Activated CD4-positive, alpha-beta memory T cell treated with anti-CD3 and anti-CD28 coated beads for 36 hours (primary cell): ENCODE measurements at places on chromosomes 13 and 19.
A peak's percentile ranks its signal among the peaks of the same experiment; 100 is the strongest.

DNA sequence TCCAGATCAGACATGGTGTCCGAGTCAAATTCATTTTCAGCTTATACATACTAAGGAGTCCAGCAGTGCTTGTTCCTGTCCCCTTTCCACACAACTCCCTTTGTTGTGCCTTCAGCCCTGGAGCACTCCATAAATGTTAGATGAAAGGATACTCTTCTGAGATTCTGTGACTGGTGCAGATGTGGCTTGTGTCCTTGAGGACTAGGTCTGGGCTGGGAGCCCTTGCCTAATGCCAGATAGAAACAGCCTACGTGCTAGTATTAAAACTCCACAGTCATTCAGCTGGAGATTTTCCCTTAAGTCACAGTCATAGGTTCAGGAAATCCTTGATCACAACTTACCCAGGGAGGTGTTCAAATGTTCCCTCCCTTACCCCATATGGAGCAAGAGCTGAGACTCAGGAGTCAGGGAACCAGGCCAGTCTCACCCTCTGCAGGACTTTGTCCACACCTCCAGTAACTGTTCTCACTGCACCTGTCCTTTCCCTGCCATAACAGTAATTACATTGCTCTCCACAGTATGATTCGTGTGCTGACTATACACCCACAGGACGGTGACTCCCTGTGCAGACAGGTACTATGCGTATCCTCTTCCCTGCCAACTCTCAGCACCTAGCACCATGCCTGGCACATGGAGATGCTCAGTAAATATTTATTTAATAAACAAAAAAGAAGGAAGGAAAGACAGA, 15.5 kb upstream of the SERPINE3 start:
- no peak for DNase-seq

- DNase-seq = no peak
Measured at GRCh38 chr19:2140138-2140569, 11.2 kb downstream of the AP3D1 start.

GRCh38 chr13:112270951-112271350, 105.2 kb upstream of the SPACA7 start:
- DNase-seq = no peak

DNA sequence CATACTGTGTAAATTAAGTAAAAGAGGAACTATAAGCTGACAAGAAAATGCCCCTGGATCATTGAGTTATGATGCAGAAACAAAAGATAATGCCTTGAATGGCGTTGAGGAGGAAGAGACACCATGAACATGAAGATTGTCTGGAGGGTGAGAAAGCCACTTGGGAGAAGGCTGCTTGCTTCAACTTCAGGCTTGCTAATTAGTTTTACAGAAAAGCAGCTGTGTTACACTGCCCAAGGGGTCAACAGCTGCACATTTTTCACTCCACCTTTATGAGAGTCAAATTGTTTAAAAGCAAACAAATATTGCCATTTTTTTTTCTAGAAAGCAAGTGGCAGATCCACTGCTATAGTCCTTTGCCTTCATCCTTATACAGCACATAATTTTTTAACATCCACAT, 35.5 kb upstream of the KLF12 start:
- DNase-seq = no peak

- peak; percentile 65 for DNase-seq
Measured at GRCh38 chr19:4633140-4633967, 6.0 kb upstream of the TNFAIP8L1 start.

DNA sequence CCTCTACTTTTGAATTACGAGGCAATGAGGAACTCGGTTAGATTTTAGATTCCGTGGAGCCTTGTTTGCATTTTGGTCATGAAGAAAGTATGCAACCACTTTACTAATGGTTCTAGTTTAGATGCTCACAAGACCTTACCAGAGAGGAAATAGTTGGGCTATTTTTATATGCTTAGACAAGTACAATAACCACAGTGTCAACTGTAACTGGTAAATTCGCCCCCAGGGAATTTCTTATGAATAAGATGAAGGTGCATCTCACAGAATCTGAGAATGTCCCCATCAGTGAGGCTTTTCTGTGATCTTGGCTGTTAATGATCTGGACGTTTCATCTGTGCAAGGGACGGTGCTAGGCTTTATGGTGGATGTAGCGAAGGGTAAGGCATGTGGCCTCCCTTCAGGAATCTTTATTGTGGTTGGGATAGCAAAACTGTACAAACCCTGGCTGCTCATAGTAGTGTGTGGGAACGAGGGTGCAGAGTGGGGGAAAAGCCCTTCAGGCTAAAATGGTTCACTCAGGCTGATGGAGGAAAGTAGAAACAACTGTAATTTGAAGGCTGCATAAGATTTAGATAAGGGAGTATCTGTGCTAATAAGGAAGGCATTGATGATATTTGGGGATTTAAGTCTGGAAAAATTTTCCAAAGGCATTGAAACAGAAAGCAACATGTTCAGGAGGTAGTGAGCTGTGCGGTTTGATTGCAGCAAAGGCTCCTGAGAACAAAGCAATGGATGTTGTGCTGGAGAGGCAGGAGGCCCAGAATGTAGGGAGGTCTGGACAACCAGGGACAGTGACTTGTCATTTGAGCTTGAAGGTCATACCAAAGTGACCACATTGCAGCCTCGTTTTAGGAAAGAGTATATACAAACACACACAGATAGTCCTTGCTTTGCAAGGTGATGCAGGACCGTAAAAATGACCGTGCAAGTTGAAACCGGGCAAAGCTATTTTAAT, 28.4 kb downstream of the UBAC2 start:
- DNase-seq = no peak
